ENCODE measurements at places on chromosomes 13 and 19.
A peak's percentile ranks its signal among the peaks of the same experiment; 100 is the strongest.

- DNase-seq: no peak
These were observed 12.8 kb upstream of the SELENOW start for GRCh38 chr19:47765523-47766358.

GRCh38 chr19:39293394-39293793, 2.8 kb upstream of the IFNL1 start:
- no peak for DNase-seq

GRCh38 chr19:2670217-2670616, 32.3 kb downstream of the GNG7 start:
- no peak for DNase-seq

DNA sequence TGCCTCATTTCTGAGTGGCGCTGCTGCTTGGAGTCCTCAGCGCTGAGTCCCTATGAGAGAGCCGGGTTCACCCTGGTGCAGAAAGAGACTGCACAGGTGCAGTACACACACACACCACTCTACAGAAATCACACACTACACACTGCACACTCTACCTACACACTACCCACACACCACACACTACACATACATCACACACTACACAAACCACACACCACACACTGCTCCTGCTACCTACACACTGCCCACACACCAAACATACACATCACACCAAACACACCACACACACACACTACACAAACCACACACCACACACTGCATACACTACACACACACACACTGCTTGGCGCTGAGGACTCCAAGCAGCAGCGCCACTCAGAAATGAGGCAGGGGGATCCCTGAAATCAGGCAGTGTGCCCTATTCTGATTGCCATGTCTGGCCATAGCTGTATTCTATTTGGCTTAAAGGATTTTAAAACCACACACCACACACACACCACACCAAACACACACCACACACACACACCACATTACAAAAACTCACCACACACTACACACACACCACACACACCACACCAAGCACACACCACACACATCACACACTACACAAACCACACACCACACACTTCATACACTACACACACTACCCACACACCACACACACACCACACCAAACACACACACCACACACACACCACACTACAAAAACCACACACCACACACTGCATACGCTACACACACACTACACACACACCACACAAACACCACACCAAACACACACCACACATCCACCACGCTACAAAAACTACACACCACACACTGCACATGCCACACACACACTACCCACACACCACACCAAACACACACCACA, 4.9 kb downstream of the MAG start:
- no peak for DNase-seq

GRCh38 chr13:103716718-103717117, 650.5 kb upstream of the SLC10A2 start:
- no peak for DNase-seq

GRCh38 chr13:32976056-32976805, 40.0 kb upstream of the KL start:
- DNase-seq: no peak

- peak; percentile 90 for DNase-seq
These were observed 36.0 kb upstream of the RNF17 start for GRCh38 chr13:24727731-24728601.

GRCh38 chr19:23972161-23972560, 57.5 kb downstream of the ZNF726 start:
- no peak for DNase-seq

DNA sequence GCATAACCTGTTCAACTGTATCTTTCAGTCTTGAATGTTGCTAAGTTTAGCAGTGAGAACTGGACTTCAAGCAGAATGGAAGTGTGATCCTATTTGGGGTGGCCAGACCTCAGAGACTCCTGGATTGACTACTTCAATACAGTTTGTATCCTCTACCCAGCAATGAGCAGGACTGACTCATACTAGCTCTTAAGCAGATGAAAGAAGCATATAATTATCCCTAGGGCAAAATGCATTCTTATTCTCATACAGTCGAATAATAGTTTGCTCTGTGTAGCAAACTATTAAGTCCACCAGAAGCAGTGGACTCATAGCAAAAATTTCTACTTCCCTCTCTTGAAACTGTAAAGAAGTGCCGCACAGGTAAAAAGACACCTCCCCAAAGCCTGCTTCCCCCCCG, 46.4 kb upstream of the FAM216B start:
- no peak for DNase-seq

GRCh38 chr19:4124638-4125037, 716 bp upstream of the MAP2K2 start:
- no peak for DNase-seq

DNA sequence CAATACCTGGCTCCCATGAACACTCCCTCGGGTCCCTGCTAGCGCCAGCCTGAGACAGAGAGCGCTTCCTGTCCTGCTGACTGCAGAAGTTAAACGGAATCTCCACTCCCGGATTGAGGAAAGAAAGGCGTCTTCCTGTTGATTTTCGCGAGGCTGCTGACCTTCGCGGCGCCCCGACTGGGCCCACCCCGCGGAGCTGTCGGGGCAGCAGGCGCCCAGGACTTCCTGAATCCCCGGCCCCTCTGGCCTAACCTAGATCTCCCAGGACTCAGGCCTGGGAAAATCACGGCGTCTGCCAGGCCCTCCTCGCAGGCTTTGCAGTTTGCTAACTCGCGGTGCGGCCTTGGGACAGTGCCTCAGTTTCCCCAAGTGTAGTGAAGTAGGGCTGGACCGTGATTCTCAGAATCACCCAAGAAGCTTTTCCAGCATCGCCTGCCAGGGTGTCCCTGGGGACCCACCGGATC, 108.8 kb downstream of the KCTD15 start:
- DNase-seq: no peak

DNA sequence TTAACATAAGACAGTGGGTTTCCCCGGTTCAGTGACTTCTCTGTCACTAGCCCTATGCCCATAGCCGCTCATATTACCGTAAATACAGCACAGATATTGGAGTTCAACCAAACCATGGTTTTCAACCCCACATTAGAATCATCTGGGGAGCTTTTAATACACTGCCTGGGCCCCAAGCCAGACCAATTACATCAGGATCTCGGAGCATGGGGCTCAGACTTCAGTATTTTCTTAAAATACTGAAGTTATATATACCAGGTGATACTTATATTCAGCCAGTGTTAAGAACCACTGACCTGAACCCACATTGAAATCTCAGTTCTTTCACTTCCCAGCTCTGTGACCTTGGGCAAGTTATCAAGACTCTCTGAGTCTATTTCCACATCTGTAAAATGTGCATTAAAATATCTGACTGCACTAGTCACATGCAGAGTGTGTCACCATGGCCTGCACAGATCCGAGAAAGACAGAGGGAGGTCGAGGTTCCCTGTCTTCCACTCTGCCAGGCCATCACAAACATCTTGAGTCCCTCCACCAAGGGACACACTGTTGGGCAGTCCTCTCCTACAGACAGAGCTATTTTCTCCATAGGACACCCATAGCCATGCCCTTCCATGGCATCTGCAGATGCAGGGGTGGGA, 32.2 kb upstream of the IPO5 start:
- DNase-seq: no peak

- DNase-seq: peak; percentile 83
These were observed 58.0 kb downstream of the MAP4K1 start for GRCh38 chr19:38559428-38560401.

- peak; percentile 97 for DNase-seq
These were observed 1.1 kb downstream of the ISYNA1 start for GRCh38 chr19:18436671-18437490.

DNA sequence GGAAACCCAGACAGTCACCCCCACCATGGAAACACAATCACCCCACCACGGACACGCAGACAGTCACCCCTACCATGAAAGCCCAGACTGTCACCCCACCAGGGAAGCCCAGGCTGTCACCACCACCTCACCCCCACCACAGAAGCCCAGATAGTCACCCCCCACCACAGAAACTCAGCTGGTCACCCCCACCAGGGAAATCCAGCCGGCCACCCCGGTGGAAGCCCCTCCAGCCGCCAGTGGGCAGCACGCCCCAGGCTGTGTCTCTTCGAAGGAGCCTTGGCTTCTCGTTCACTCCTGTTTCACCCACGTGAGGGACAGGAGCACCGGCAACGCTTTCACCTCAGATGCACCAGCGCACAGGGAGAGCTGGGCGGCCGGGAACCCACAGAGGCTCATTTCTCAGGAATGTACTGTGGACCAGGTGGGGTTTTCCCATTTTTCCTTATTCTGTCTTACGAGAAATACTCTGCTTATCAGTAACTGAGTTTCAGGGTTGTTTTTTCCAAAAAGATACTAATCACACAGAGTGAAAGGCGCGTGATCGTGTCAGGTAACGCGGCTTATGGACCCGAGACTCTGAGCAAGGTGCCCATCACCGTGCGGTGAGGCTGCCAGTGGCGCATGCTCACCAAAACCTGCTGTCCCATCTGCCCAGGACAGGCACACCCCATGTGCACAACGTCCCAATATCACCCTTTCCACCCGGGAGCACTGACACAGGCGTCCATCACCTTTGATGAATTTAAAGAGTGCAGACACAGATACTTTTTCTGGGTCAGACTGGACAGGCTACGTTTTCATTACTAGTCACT, 28.0 kb downstream of the CARS2 start:
- no peak for DNase-seq

GRCh38 chr19:16594131-16594586, 21.9 kb upstream of the SLC35E1 start:
- DNase-seq: peak; percentile 43

DNA sequence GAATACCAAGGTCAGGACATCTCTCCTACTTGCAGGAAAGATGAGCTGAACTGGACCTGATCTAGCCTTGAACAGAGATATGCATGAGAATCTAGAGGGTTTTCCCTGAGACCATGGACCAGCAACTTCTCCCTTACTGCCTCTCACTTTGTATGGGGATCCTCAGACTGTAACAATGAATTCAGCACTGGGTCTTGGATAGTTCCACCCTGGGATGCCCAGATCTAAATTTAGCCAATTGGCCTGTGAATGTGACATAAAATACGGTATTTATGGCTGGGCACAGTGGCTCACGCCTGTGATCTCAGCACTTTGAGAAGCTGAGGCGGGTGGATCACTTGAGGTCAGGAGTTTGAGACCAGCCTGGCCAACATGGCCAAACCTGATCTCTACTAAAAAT, 15.3 kb upstream of the LILRA2 start:
- no peak for DNase-seq

- DNase-seq: no peak
These were observed 16.3 kb upstream of the ADPRHL1 start for GRCh38 chr13:113469582-113469981.

DNA sequence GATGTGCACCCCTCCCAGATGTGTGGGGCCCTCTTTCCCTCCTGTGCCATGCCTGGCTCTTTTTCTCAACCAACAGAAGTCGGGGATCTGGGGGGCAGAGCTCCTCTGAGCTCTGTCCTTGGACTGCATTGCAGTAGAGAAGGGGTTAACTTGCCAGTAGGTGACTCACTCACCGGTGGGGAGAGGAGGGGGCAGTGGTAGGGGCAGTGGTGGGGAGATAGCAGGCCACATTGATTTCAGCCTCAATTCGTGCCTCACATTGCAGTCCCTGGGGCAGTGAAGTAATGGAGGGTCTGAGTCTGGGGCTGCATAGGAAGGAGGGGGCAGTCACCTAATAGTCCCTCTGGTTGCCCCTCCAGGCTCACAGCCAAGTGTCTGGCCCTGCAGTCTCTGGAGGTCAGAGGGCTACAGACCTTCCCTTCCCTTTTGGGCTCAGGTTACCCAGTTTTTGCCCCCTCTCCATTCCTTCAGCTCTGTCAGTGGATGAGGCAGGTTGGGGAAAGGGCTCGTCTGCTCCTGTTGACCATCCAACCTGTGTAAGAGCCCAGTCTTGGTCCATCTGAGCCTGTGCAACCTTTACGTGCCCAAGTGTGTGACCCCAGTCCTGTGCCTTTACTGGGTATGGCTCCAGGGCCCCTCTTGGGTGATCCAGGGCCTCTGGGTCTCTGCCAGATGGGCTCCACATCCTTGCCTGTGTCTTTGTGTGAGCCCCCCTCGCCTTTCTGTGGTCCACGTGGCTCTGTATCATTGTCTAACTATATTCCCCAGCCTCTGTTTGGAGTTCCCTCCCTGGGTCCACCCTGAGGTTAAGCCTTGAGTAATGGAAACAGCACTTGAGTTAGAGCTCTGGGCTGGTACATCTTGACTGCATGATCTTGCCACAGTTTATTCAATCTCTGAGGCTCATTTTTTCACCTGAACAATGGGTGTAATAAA, 13.0 kb downstream of the CIC start:
- DNase-seq: no peak

GRCh38 chr13:60158321-60158801, 5.4 kb downstream of the DIAPH3 start:
- DNase-seq: no peak

DNA sequence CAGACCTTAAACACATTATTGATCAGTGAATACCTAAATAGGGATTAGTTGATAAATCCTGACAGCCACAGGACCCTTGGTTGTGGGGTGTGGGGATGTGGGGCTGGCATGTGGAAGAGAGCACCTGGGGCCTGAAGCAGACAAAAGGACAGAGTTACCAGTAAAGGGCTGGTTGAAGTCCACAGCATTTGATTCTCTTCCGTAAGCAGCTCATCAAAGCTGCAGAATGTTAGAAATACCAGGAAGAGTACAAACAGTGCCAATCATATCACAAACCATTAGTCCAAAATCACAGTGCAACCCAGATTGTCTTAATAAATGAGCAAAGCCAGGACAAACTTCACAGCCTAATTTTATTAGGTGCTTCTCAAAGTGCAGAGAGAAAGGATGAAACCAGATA, 92.5 kb upstream of the KL start:
- no peak for DNase-seq

- no peak for DNase-seq
These were observed 123.9 kb upstream of the ARGLU1 start for GRCh38 chr13:106691861-106692260.

GRCh38 chr13:112693831-112694497, 4.1 kb downstream of the ATP11A start:
- no peak for DNase-seq

DNA sequence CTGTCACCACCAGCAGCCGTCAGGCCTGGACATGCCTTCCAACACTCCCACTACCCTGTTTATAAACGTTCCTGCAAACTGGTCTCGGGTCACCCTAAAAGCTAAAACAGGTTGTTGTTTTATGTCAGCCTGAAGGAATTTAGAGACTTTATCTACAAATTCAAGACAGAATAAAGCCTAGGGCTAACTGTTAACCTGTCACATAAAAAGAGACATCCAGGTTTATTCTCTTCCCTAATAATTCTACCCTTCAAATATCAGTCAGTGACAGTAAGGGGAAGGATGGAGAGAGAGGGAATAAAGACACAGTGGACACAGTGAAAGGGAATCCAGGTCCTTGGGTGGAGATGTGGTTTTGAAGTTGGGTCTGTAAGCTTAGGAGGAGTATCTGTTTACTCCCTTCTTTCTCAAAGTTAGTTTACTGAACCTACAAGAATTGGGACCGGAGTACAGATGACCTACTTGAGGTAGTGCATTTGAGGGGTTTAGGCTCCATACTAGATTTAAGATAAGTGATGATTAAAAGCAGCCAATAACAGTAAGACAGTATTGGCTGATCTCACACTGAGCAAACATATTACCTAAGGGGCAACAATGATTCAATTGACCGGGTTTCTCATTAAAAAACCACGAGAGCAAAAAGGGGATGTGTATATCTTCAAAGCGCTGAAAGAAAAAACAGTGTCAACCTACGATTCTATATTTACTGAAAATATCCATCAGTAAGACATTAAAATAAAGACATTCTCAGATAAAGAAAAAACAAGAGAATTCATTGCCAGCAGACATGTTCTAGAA, 142.7 kb downstream of the USP12 start:
- no peak for DNase-seq

All from GM13977 (cell line).